ENCODE measurements at places on chromosomes 13 and 19.

GRCh38 chr13:79502859-79503468 lies 22.0 kb downstream of the NDFIP2 start:
- no peak for DNase-seq

DNA sequence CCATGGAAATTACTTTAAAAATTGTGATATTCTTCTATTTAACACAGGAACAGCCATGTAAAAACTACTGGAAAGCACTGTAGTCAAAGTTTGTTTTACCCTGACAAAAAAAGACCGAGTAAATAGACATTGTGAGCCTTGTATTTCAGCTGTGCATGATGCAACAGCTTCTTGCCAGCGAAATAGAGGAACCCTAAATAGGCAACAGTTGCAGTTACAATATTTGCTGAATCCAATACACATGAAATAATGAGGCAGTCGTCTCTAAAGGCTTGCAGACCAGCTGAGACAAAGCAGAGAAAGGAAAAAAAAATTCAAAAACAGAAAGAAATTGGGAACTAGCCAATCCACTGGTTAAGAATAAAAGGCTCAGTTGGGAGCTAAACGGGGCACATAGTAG lies 1001.1 kb downstream of the OLFM4 start:
- DNase-seq = no peak

- DNase-seq = no peak
Measured at GRCh38 chr19:37333457-37333856, 37.4 kb upstream of the ZNF527 start.

GRCh38 chr19:4914736-4915501 lies 5.6 kb downstream of the UHRF1 start:
- peak; percentile 84 for DNase-seq

DNA sequence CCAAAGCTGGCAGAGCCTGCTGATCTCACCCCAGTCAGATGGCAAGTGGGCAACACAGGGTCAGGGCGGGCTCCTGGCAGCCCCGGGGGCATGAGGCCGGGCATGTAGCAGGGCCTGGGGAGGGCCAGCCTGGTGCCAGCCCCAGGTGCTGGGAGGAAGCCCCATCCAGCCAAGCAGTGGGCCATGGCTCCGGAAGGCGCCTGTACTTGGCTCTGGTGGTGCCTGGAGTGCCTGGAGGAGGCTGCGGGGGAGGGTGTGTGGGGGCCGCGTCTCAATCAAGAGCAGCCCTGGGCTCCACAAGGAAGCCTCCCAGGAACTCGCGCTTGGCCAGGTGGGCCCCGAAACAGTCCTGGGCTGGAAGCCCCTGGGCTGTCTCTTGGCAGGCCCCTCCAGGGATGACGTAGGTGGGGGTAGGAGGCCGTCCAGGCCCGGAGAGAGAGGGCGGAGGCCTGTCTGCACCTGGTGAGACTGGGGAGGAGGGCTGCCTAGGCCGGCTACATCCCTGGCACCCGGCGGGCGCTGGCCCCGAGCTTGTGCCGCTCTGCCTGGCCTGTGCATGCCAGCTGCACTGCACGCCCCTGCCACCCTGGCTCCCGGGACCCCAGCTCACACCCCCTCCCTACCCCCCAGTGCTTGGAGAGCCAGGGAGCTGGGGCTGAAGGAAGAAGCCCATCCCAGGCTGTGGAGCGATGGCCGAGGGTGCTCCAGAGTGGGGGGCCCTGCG lies 45.9 kb downstream of the COMP start:
- DNase-seq = no peak

DNA sequence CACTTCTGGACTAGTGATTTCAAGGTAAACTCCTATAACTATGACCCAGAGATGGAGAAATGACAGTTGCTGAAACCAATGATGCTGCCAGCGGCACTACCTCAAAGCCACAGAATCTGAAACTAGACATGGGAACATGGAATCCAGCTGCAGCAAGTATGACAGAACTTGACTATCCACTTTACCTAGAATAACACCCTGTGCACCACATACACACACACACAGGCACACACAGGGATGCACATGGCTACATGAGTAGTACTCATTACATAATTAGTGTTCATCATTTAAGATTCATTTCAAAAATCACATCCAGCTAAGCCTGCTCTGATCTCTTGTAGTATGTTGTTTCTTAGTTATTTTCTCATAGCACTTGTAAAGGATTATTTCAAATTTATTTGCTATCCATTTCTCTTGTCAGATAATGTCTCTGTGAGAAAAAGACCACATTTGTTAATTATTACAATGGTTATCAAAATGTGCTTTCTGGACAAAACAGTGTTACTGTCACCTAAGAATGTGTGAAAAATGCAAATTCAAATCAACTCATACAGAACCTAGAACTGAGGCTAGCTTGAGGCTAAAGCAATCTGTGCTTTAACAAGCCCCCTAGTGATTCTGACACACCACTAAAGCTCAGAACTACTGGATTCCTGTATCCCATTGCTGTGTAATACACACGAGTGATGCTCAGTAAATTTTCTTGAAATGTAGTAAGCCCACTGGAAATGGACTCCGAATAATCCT lies 59.4 kb downstream of the WTIP start:
- DNase-seq = no peak

- DNase-seq = no peak
Measured at GRCh38 chr13:32707471-32707870, 121.2 kb downstream of the PDS5B start.

- no peak for DNase-seq
Measured at GRCh38 chr13:40519637-40520036, 146.8 kb downstream of the FOXO1 start.

DNA sequence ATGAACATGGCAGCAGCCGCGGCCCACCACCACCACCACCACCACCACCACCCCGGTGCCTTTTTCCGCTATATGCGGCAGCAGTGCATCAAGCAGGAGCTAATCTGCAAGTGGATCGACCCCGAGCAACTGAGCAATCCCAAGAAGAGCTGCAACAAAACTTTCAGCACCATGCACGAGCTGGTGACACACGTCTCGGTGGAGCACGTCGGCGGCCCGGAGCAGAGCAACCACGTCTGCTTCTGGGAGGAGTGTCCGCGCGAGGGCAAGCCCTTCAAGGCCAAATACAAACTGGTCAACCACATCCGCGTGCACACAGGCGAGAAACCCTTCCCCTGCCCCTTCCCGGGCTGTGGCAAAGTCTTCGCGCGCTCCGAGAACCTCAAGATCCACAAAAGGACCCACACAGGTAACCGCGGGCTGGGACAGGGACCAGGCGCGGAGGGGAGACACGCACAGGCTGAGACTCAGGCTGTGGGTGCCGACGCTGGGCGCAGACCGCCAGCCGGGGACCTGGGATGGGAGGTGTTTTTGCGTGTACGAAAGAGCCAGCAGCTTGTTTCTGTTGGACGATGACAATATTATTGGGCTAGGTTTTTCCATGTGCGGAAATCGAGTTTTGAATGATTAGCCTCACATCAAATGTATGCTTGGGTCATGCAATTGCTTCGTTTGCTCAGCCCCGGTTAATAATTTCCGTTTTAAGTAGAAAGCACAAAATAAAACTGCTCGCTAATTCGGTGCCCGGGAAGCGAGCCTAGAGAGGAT lies 1.3 kb downstream of the ZIC2 start:
- no peak for DNase-seq

DNA sequence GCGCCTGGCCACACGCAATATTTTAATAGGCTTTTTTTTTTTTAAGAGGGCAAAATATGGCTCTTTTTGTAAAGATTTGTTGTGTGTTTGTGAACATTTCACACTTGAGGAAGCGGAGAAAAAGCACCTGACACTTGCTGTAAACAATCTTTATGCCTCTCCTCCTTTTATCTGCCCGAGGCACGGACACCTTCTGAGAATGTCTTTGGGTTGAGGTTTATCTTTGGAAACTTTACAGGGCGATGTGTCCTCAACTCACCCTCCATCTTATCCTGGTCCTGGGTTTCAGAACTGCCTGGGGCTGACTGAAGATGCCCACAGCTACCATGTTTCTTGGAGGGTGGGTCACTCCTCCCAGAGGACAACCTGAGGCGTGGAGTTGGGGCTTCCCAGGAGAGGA lies 44.0 kb downstream of the ZNF627 start:
- DNase-seq = no peak

DNA sequence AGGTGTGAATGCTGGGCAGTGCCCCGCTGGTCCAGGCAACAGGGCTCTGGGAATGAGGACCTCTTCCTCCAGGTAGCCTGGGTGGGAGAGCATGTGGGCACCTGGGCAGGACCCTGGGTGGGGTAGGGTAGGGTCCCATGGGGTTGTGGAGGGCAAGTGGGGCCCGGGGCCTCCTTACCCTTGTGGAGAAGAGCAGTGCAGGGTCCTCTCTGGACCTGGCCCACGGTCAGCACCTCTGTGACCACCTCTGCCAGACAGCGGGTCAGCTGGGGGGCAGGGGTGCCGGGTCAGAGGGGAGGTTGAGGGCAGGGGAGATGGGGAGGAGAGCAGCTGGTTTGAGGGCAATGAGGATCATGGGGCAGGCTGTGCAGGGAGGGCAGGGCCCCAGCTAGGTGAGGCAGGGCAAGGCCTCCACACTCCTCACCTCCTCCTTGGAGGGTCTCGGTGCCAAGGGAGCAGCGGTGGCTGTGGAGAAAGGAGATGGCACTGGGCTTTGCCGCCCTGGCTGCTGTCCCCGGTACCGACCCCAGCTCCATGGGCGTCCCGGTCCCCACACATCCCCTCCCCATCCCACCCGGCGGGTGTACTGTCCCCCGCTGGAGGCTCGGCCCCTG lies 491 bp downstream of the CCER2 start:
- no peak for DNase-seq

GRCh38 chr13:43235028-43235427 lies 211.6 kb downstream of the DNAJC15 start:
- DNase-seq = peak; percentile 34

DNA sequence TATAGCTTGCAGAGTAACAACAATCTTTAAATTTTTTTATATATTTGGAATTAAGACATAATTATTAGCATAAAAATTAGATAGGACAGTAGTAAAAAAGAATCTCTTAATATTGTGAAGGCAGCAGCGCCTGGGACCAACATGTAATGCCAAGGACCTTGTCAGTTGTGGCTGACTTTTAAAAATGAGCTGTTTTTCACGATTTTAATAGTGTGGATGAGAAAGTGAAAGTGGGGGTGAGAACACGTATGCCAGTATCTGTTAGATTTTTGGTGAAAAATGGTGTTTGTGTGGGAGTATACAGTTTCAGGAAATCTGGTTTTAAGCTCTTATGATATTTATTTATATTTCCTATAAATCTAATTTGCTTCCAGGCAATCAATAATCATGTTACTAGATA lies 125.2 kb downstream of the LMO7 start:
- no peak for DNase-seq

DNA sequence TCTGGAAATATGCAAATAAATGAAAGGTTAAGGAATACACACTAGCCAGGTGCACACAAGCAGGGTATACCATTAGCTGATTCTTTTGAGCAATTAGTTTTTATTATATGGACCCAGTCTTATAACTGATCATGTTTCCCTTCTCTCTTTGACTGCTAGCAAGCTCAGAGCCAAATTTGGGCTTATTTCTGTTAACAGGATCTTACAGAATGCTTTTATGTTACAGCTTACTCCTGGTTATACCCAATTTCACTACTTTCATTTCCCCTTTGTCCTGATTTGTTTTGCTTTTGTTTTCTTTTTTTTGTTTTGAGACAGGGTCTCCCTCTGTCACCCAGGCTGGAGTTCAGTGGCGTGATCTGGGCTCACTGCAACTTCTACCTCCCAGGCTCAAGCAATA lies 12.9 kb upstream of the TPT1 start:
- no peak for DNase-seq

GRCh38 chr13:23796551-23796950 lies 92.6 kb downstream of the MIPEP start:
- no peak for DNase-seq

DNA sequence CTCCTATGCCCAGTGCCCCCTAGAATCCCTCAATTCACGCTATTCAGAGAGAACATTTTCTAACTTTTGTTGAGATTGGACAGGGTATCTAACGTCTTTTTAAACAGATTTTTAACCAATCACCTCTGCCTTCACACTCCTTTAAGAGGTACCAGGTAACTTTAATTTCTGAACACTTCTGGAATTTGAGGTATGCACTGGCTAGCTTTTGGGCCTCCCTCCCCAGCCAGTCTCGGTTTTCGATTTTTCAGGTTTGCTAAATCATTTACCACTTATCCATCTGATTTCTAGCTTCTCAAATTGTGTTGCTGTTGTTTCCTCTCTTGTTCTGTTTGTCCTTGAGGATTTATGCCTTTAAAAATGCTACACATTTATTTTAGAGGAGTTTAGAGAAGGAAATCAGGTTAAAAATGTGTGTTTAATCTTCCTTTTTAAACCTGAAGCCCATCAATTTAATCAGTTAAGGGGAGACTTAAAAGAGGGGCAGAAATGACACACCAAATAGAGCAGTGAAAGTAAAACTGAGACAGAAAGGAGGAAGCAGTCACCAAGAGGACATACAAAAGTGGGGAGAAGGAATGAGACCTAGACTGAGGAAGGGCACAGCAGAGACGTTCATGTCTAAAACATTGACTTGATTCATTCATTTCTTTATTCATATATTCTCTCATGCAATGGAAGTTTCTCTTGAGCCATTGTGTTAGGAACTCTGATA lies 139.6 kb upstream of the HTR2A start:
- no peak for DNase-seq

GRCh38 chr13:31096654-31097302 lies 64.9 kb downstream of the HSPH1 start:
- no peak for DNase-seq

DNA sequence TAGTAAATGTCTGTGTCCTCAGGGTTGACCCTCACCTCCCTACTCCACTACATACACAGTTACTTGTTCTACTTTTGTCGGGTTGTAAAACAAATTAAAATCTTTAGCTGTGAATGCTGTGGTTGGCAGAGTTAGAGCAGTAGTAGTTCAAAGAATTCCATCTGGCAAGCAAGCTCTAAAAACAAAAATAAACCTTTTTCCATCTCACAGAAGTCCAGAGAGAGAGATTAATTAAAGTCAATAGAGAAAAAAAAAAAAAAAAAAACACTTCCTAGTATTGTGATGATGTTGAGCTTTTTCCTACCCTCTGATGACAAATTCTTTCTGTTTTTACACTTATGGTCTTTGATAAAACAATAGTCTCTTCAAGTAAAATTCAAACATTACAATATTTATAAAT lies 338.4 kb downstream of the PCDH17 start:
- DNase-seq = no peak
